ENCODE measurements at places on chromosomes 5 and 9.

- no peak for DNase-seq
Measured at GRCh38 chr9:7376833-7377232, 422.7 kb downstream of the DMAC1 start.

GRCh38 chr5:80369521-80369920 lies 38.3 kb upstream of the ZFYVE16 start:
- DNase-seq, result no peak

GRCh38 chr5:169805527-169805934 lies 168.5 kb downstream of the DOCK2 start:
- no peak for DNase-seq

- no peak for DNase-seq
Measured at GRCh38 chr5:146721073-146721815, 157.3 kb downstream of the PPP2R2B start.
